GM12892 (cell line): ENCODE measurements at places on chromosomes 11 and 22.

- no peak for DNase-seq
Measured at GRCh38 chr11:45100339-45100738, 46.1 kb upstream of the PRDM11 start.

DNA sequence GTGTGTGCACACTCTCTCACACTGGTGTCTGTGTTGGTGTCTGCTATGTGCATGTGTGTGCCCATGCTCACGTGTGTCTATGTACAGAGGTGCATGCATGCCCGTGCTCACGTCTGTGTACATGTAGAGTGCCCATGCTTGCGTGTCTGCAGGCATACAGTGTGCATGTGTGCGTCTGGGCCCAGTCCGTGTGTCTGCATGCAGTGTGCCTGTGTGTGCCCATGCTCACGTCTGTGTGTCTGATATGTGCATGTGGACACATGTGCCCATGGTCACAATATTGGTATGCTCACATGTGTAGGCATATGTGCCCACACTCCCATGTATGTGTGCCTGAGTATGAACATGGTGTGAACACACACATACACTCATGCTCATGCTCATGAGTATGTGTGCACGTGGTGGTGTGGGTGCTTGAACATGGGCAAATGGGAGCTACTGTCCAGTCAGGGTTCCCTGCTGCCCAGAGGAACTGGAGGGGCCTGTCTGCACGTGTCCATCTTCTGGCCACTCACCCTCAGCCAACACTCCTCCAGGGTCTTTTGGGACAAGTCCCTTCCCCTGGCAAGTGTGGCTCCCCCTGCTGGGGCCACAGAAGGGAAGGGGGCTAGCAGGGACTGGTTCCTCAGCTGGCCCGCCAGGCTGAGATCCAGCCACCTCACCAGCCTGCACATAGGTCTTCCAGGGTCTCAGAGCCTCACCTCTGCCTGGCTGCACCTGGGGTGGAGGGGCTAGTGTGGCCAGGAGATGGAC lies 7.3 kb upstream of the TBX1 start:
- no peak for DNase-seq

DNA sequence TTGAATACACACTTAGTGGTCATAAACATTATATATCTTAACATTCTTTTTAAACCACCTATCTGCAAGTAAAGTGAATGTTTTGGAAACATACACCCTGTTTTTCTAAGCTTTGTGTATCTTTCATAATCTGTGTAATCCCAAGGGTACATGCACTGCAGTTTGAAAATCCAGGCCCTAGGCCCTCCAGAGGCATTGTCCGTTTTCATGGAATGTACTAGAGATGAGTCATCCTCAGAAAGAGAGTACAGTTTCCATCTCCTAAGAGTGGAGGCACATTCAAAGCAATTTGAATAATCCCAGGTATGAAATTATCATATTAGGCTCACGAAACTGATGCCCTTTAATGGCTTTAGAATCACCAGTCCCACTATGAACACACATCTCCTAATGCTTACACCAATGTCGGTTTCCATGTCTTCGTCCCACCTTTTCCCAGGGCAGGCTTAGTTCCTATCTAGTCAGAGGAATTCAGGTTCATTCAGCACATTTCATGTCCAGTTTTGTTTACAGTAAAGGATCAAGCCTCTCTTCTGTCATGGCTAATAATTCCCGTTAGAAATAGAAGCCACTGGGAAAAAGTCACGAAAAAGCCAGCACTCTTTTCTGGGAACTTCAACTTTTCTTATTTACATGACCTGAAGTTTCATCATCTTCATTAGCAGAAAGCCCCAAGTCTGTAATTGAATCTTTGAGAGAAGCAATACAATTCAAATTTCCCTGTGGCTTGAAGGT lies 39.5 kb upstream of the CD44 start:
- DNase-seq, result no peak

GRCh38 chr11:66388780-66389386 lies 17.3 kb upstream of the SLC29A2 start:
- DNase-seq, result no peak

DNA sequence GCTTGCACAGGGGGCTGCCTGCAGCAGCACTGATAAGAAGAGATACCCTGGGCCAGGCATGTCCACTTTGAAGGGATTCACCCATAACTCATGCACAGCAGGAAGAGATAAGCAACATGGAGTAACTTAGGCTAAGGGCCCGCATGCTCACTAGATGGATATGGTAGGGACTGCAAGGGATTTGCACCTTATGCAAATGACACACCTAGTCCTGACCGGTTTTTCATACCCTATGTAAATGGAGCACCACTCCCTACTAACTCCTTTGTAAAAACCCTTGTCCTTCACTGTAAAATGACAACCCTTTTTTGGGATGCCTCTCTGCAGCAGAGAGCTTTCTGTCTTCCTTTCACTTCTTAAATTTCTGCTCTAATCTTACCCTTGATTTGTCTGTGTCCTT lies 658.9 kb upstream of the CCDC179 start:
- no peak for DNase-seq

GRCh38 chr11:65423516-65424204 lies 1.1 kb downstream of the NEAT1 start:
- DNase-seq, result no peak

DNA sequence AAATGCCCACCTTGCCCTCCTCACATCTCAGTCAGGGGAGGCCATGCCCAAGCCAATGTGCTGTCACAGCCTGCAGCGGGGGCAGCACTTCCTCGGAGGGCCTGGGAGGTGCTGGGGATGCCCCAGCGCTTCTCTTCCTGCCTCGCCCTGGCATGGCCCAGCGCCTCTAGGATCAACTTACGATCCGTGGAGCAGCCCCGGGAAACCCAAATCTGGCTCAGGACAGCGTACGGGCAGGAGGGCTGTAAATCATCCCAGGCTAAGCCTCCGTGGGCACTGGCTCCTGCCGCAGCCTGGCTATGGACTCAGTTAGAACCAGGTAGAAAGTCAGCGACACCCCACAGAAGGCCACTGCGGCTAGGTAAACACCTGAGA lies 60.9 kb upstream of the EMID1 start:
- DNase-seq, result no peak

DNA sequence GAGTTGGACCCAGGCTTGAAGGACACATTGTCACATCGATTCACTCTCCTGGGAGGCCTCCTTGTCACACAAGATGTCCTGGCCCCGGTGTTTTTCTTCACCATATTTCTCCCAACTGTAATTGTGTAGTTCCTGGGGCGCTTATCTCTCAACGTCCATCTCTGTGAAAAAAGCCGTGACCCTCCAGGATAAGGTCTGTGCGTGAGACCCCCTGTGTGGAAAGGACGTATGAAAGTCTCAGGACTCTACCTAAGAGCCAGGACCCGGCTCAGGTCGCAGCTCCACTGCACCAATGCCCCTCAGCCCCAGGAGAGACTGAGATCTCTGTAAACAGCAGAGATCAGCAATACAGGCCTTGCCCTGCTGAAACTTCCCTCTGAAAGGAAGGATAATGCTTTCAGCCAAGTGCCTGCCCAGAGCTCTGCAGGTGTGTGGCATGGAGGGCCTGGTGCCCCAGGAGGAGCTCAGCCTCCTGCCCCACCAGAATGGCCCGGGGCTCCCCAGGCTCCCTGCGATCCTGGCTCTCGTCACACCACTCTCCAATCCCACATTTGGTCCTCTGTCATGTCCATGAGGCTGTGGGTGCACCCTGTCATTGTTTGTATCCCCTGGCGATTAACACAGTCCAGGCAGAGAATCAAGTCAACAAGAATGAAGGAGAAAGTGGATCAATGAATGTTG lies 119.2 kb upstream of the TMEM45B start:
- DNase-seq, result no peak

GRCh38 chr22:40817737-40818136 lies 1.4 kb downstream of the SLC25A17 start:
- no peak for DNase-seq

DNA sequence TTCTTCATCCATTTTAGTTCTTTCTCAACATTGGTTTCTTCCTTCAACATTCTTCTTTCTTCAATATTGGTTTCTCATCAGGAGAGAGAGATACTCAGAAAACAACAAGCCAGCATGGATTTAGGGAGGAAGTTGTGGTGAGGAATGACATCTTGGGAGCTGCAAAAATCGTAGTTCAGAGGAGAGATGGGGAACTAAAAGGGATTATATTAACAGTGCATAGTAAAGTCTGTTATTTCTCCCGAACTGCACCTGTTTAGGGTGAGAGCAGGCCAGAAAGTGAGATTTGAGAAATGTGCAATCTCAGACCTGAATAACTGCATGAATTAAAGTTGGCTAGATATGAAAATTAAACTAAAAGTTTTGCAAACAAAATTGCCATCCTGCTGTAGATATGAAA lies 94.5 kb downstream of the CASP12 start:
- DNase-seq, result no peak

DNA sequence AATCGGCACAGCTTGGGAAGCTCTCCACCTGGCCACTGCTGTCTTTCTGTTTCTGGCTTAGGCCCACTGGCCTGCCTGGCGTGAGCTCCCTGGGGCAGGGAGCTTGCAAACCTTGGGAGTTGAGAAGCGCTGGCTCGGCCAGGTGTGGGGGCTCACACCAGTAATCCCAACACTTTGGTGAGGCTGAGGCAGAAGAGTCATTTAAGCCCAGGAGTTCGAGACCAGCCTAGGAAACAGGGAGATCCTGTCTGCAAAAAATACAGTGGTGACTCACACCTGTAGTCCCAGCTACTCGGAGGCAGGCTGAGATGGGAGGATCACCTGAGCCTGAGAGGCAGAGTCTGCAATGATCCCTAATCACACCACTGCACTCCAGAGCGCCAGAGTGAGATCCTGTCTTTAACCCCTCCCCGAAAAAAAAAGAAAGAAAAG lies 4.0 kb downstream of the AP5B1 start:
- no peak for DNase-seq

DNA sequence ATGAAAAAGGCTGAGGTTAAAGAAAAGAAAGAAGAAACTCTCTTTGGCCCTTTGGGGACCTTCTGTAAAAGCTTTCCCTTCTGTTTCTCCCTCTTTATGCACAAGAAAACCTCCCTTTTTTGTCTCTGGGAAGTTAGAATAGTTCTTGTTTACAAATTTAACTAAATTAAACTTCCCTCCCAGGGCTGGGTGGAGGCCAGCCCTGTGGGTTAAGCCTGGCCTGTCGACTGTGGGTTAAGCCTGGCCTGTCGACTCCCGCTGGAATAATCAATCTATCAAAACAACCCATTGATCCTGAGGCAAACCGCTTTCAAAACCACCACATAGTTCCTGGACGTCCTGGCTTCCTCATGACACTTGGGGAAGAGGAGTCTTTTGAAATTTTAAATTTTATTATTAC lies 1.2 kb upstream of the DRG1 start:
- DNase-seq, result no peak

DNA sequence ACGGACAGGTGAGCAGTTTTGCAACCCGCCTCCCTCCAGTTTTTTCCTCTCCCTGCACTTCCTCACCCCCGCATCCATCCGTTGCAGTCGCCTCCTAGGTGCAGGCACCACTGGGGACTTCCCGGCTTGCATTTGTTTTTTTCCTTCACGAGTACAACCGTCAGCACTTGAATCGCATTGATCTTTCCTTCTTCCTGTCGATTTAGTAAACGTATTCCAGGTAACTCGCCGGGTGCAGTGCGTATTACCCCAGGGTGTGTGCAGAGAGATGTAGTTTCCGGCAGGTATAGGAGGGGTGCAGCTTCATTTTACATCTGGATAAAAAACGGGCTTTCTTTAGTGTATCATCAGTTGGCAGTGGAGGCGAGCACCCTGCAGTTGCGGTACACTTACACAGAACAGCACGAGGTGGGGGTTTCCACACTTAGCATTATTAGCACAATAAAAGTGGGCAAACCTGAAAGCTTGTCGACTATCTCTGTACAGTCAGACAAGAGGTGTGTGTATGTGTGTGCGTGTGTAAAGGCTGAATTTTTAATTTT lies at the start of gene SORL1-AS1:
Gene SORL1-AS1 (minus strand): TSS at position 359 of the 542 bp plus-strand sequence.
- DNase-seq, result no peak

DNA sequence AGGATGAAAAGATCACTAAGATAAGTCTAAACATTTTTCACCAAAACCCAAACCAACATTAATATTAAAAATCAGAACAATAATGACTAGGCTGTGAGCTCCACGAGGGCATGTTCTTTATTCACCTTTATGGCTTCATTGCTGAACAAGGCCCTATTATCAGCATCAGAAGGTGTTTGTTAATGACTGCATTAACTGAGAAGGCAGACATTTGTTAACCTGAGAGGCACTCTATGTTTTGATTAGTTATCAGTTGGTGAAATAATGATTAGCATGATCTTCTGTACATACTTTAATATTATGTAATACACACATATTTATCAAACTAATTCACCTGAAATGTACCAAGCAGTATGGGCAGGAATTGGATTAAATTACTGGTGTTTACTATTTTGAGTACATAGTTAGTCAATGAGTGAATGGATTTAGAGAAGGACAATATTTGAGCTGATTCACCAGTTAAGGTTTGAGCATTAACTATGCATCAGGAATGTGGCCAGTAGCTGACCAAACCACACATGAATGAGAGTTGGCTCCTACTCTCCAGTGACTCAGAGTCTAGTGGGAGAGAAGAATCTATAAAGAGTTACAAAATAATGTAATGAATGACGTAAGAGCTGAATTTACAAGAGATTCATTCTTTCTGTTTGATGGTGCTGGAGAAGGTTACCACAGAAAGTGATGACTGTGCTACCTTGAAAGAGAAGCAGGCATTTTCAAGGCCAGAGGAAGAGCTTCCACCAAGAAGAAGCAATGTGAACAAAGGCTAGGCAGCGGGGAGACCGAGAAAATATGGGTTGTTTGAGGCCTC lies 6.7 kb downstream of the IL18 start:
- no peak for DNase-seq

DNA sequence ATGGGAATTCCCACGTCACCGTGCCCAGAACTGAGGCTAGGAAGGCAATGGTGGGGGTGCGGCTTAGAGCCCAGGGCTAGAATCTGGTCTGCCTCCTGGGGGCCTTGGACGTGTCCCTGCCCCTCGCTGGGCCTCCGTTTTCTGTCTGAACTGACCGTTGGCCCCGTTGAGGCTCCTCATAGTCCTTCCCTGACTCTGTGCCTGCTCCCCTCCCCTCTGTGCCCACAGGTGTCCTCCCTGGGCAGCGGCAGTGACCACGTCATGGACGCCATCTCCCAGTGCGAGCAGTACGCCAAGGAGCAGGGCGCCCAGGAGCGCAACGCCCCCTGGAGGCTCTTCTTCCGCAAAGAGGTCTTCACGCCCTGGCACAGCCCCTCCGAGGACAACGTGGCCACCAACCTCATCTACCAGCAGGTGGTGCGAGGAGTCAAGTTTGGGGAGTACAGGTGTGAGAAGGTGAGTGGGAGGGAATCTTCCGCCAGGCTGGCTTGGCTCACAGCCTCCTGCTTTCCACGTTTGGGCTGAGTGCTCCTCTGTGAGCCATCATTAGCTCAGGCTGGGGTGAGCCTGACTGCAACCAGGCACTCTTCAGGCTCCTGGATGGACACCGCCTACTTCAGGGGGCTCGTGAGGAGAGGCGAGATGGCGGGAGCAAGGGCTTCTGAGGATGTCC lies 63.9 kb downstream of the MYO7A start:
- no peak for DNase-seq

DNA sequence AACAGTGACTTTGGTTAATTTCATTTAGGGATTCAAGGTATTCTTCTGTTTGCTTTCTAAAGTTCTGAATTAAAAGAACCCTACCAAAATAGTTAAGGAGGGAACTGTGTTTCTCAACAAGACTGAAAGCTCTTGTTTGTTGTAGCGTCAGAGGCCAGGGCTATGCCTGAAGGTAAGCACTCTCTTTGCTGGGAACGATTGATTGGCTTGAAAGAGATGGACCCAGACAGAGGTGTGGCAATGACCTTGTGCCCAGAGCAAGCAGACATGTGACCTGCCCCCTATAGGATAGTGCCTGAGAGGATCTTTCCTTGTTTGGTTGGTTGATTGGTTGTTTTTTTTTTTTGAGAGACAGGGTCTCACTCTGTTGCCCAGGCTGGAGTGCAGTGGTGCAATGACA lies 68.3 kb upstream of the CECR2 start:
- no peak for DNase-seq
